ENCODE measurements at places on chromosomes 2 and 18.

DNA sequence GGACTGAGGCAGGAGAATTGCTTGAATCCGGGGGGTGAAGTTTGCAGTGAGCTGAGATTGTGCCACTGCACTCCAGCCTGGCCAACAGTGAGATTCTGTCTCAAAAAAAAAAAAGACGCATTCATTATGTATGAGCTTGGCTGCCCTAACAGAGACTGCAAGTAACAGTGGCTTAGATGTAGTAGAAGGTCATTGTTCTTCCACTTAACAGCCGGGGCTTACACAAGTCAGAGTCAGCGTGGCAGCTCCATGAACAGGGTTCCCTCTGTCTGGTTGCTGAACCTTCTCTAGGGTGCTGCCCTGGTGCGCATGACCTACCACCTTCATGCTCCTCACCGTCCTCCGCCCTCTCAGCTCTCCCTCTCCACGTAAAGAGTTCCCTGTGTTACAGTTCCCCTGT lies 49.1 kb upstream of the IGFBP2 start:
- no peak for ATAC-seq

- no peak for ATAC-seq
Observed at GRCh38 chr18:22167091-22167470, 2.3 kb upstream of the GATA6 start.

DNA sequence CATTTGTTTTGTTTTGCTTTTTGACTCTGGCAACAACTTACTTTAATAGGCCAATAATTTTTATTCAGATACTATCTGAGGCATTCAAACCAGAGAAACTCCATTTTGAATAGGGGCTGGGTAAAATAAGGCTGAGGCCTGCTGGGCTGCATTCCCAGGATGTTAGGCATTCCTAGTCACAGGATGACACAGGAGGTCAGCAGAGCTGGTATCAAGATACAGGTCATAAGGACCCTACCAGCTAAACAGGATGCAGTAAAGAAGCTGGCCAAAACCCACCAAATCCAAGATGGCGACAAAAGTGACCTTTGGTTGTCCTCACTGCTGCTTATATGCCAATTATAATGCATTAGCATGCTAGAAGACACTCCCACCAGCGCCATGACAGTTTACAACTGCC lies 102.2 kb upstream of the XPO1 start:
- ATAC-seq, result no peak

GRCh38 chr2:17136231-17136630 lies 382.0 kb downstream of the RAD51AP2 start:
- ATAC-seq, result no peak

DNA sequence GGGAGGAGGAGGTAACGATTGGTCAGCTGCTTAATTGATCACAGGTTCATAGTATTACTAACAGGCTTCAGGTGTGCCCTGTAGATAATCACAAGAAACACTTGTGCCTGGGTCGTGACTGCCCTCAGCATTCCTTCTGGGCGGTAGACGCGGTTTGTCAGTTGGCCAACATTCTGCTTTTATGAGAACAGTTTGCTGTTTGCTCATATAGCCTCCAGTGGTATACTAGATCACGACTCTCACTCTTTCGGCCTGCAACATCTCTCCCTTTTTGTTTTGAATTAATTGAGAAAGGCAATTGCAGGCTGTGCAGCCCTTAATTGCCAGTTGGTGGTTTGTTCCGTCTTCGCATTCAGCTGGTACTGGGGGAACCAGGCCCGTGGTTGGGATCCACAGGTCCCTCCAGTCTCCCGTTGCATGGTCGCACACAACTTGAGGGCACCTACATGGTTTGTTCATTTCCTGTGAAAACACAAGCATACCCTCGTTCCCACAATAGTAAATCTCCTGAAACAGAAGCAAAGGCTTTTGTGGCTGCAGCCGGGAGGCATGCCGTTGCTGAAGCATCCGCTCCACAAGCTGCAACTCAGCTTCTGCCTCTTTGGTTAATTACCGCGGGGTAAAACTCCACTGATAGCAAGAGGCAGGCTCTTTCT lies 30.3 kb upstream of the GPR17 start:
- ATAC-seq, result no peak

- no peak for ATAC-seq
Observed at GRCh38 chr2:154960802-154961583, 262.5 kb downstream of the KCNJ3 start.

DNA sequence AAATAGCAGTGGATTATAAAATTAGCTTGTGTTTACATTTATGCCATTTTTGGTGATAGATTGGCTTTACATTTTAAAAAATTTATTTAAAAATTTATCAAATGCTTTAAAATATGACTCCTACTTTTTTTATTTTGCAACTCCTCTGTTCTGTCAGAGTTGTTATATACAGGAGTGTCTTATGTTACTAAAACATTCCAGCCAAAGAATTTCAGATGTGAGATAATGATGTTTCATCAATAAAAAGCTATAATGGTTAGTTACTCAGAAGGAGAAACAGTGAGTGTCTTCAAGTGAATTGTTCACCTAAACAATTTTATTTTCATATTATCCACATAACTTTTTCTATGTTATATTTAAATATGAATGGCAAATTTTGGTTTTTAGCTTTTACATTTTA lies 52.7 kb downstream of the GLS start:
- no peak for ATAC-seq

GRCh38 chr2:84643991-84644390 lies 127.7 kb downstream of the DNAH6 start:
- no peak for ATAC-seq

GRCh38 chr2:65577654-65578053 lies 145.3 kb upstream of the SPRED2 start:
- ATAC-seq, result no peak

DNA sequence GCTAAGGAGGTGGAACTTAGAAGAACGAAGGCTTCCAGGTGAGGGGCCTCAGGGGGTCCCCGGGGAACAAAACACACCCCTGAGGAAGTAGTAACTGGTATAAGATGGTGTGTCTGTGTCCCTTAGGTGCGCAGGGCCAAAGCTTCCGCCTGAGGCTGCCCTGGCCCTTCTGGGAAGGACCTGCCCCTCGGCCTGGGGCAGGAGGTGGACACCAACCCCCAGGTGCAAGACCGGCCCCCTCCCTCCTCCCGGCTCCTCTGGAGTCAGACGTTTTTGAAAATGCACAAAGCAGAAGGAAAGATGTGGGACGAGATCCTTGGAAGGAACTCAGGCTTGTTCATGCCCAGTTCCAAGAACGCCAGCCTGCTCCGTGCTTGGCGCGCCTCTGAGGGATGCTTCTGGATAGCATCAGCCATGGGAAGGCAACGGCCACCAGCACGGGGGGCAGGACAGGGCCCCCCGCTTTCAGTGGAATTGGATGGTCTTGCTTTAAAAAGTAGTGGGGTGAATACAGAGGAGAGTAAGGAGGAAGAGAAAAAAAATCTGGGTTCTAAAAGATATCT lies 37.5 kb downstream of the MYT1L start:
- ATAC-seq, result no peak

DNA sequence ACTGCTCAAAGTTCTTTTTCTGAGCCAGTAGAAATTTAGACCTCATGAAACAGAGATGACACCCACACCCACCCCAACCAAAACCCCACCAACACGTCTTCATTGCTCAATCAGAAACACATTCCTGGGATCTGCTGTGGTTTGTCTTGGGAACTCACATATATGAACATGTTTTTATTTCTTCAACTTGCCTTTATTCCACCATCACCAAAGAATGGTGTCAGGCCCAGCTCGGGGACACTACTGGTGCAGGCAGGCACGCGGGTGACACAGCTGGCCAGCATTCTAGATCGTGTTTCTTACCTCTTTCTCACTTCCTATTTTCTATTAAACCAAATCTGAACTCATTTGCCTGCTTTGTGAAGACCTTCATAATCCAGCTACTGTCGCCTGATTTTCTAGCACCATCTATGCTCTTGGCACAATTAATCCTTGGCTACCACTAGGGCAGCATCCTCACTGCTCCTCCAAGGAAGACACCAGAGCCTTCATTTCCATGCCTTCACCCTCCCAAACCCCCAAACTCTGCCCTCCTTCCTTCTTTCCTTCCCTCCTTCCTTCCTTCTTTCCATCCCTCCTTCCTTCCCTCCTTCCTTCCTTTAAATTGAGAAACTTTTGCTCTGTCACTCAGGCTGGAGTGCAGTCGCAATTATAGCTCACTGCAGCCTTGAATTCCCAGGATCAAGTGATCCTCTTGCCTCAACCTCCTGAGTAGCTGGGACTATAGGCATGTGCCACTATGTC lies 157.1 kb downstream of the BCL2 start:
- ATAC-seq, result no peak

- ATAC-seq, result no peak
Observed at GRCh38 chr2:39693245-39693644, 27.5 kb downstream of the TMEM178A start.

DNA sequence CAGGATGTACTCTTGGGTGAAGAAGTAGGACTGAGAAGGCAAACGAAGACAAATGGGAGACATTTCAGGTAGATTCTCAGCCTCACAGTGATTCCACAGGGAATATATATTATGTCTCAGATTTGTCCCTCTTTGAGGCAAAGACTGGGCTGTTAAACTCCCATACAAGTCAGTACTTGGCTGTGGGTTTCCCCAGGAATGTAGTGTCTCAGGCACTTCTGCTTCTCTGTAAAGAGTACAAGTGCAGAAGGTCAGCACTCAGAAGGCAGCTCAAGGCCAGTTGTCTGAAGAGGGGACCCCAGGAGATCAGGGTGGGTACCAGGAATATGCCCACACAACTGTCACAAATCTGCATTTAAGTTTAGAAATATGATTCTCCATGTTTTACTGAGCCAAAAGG lies 39.9 kb upstream of the COBLL1 start:
- ATAC-seq, result no peak

DNA sequence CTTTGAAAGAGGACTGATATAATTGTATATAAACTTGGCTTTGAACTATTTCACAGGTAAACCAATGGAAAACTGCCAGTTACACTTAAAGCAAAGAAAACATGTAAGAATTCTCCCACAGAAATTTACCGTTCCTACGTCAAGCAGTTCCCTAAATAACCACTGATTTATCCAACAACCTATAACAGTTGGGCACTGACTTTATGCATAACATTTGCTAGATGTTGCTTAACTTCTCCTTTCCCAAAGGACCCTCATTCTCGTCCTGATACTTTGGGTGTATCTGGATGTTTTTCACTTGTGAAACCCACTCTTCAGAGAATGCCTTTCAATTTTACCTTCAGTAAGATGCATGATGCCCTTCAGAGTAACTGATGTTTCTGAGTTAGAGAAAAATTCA lies 43.8 kb downstream of the STAT1 start:
- ATAC-seq, result no peak

GRCh38 chr2:16327326-16327725 lies 338.3 kb downstream of the CYRIA start:
- ATAC-seq, result no peak

- peak; percentile 25 for ATAC-seq
Observed at GRCh38 chr2:169734169-169734847, 676 bp downstream of the KLHL23 start.

- ATAC-seq, result peak; percentile 45
Observed at GRCh38 chr2:72846171-72847095, 20.6 kb upstream of the EXOC6B start.

GRCh38 chr2:74836675-74837401 lies 2.9 kb downstream of the HK2 start:
- ATAC-seq, result no peak

DNA sequence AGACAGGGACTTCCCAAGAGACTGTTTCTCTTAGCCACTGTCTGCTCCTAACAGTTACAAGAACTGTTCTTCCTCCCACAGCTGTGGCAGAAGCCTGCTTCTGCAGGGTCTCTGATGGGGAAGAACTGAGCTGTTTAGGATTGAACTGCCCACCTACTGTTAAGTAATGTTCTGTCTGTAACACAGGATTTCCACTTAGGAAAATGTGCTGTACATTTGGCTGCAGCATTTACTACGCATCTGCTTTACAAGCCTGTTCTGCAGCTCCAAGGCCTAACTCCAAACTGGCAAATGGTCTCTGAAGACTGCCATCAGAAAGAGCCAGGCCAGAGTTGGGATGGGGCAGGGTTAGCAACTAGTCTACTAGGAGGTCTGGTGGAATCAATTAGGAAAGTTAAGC lies 87.8 kb upstream of the UPP2 start:
- ATAC-seq, result no peak

GRCh38 chr2:173231042-173231441 lies 123.6 kb upstream of the CDCA7 start:
- no peak for ATAC-seq

DNA sequence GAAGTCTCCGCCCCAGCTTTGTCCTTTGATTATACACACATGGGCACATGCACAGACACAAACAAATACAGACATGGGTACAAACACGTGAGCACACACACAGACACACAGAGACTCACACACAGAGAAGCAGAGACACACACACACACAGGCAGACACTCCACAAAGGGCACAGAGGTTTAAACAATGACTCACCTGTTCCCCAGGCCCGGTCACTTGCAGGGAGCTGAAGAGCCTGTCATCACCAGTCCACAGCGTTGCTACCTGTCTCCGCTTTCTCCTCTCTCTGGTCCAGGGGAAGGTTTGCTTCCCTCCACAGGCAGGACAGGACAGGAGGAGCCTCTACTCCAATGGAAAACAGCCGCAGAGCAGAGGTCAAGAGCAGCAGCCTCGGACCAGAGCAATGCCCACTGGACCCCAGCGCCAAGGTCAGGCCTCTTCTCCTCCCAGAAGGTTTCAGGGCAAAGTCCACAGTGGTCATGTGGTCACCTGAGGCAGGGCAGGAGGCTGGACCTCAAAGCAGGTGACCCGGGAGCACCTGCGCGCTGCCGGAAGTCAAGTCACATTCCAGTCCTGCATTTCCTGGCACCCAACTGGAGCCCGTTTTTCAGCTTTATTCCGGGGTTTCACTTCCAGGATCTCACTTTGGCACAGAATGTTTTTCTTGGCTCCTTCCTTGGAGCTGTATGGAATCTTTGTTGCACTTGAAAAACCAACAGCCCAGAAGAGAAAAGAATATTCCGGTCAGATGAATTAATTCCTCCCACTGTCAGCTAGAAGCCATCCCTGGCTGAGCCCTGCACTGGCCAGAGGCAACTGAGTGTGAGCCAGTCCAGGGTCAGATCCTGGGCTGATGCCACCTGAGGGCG lies at the start of gene RAB17:
RAB17 (minus strand) TSS at position 463 of the 869 bp plus-strand sequence. CDS start 4,580 bp downstream, outside the sequence.
- no peak for ATAC-seq

- ATAC-seq, result no peak
Observed at GRCh38 chr2:32977228-32977758, 30.5 kb downstream of the LTBP1 start.
